ENCODE measurements at places on chromosomes 3 and 15. TPM values are rescaled to one million over a fixed set of nuclear protein-coding genes. Genes with fewer than 3 reads are reported as not detected.

TFG gene
- total RNA-seq, result 47.4 TPM

CD276 gene
- 82.4 TPM for total RNA-seq

PPP2R3A gene
- 6.7 TPM for total RNA-seq

FEZF2 gene
- not detected for total RNA-seq

GRAMD2A gene
- total RNA-seq, result under 0.01 TPM

PCOLCE2 gene
- 13.6 TPM for total RNA-seq

SLC12A8 gene
- total RNA-seq, result 2.7 TPM

DUOX1 gene
- not detected for total RNA-seq

ROPN1B gene
- not detected for total RNA-seq

PLSCR5 gene
- total RNA-seq, result not detected

PPM1L gene
- total RNA-seq, result 1.2 TPM

SLC22A13 gene
- total RNA-seq, result 0.09 TPM

MESP1 gene
- total RNA-seq, result 0.18 TPM

RAB5A gene
- total RNA-seq, result 54.4 TPM

SPRED1 gene
- total RNA-seq, result 29.2 TPM
